ENCODE measurements at places on chromosomes 12 and 14.

GRCh38 chr12:88298761-88299242 lies 156.7 kb downstream of the TMTC3 start:
- no peak for DNase-seq

- no peak for DNase-seq
These were observed 2.3 kb downstream of the KDM2B start for GRCh38 chr12:121578230-121579189.

- DNase-seq: no peak
These were observed 100.3 kb downstream of the SAMD4A start for GRCh38 chr14:54667026-54667744.

GRCh38 chr12:106720696-106721095 lies 53.8 kb upstream of the RIC8B start:
- DNase-seq: no peak

GRCh38 chr12:53098354-53098981 lies 1.0 kb downstream of the IGFBP6 start:
- peak; percentile 23 for DNase-seq

DNA sequence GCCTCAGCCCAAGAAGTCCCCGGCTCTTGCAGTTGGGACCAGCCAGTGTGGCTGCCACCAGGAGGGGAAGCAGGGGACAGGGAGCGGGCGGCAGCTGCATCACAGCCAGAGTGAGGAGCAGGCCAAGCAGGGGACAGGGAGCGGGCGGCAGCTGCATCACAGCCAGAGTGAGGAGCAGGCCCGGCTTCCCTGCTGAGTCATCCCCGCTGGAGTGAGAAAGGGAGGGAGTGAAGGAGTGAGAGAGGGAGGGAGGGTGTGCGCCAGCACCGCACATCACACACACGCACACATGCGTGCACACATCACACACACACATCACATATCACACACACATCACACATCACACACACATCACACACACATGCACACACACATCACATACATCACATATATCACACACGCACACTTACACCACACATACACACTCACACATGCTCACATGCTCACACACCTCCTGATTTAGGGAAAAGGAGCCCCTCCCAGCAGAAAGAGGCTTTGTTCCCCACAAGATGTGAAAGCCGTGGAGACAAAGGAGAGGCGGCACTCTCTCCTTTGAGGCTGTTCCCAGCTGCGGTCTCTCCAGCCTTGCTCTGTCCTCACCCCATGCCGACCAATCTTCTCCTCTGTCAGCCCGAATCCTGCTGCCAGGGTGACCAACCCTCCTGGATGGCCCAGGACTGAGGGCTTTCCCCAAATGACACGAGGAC lies 16.7 kb upstream of the ZDHHC22 start:
- no peak for DNase-seq

DNA sequence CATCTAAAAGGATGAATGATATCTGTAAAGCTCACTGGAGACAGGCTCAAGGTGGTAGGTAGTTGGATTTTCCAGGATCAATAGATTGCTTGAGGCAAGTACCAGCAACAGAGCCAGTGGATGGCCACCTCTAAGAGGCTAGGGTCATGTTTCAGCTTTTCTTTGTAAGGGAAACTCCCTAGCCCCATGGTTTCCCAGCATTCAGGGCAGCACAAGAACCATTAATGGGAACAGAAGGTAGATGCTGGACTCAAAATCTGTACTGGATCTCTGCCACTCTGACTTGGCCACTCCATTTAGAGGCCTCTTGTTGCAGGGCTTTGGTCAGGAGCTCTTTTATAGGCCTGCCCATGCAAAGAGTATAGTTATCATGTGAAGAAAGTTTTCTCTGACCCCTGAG lies 76.1 kb upstream of the DYRK2 start:
- no peak for DNase-seq

- DNase-seq: no peak
These were observed 3.0 kb downstream of the ZFYVE21 start for GRCh38 chr14:103718572-103718971.

GRCh38 chr12:90112666-90113065 lies 404.0 kb upstream of the ATP2B1 start:
- no peak for DNase-seq

DNA sequence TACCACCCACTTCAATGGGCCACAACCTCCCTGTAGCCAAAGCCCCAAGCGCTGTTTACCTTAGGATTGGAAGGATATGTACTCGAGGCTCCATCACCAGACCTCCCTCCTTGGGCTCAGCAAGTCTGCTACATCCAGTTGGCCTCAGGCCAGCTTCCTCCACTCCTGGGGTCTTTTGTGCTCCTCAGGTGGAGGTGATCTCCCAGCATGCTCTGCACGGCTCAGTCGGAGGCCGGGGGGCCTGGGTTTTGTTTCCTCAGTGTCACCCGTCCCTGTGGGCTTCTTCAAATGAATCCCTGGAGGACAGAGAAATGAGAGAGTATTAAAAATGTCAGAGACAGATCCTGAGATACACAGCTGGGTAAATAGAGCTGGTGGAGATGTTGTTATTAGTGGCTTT lies 723.1 kb upstream of the TBX3 start:
- no peak for DNase-seq

DNA sequence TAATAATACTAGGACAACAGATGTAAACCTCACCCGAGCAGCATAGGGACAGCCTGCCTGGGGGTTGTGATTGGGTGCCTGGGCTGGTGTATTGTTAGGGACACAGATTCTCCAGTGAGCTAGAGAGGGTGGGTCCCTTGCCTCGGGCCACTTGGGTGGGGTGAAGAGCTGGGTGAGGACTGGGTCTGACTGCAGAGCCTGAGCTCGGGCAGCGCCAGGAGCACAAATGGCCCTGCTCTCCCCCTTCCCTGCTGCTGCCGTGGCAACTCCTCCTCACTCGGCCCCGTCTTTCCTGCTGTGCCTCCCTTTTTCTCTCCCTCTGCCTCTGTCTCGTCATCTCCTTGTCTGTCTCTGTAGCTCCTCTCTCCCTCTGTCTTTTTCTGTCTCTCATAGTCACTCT lies 115.4 kb downstream of the GLT1D1 start:
- no peak for DNase-seq

DNA sequence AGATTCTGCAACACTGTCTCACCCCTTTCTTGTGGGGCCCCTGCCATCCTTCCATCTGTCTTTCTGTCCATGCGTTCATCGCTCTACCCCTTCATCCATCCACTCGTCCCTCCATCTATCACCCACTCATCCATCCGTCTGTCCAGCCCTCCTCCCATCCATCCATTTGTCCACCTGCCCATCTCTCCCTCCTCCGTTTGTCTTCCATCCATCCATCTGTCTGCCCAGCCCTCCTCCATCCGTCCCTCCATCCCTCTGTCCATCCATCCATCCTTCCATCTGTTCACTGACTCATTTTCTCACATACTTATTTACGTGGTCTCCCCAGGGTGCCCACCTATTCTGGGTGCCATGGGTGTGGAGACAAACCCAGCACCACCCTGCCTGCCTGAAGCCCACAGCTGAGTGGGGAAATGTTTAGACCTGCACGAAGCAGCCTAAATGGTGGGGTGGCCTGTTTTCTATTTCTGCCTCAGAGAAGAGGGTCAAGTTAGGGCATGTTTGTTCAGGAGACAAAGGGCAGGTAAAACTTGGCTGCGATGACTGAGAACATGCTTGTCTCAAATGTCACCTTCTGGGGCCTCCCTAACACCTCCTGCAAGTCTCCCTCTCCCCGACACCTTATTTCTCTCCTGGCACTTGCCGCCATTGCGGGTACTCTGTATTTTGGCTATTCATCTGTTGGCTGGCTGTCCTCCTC lies 2.8 kb upstream of the SLC25A47 start:
- DNase-seq: no peak

DNA sequence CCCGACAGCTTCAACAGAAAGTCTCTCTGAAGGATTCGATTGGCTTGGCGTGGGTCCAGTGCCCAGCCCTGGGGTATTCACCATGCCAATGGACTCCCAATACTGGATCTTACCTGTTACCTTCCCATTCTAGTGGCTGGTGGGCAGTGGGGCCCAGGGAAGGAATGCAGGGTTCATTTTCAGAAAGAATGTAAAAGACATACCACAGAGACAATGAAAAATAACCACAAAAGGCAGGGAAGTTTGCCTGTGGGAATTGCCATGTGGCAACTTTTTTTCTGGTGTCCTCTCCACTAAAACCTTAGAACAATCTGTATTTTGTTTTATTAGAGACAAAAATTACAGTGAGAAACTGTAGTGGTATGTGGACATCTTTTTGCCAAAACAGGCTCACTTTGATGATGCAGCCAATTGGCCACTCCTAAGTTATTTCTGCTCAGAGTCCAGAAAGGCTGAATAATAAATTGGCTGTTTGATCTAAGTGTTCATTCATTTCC lies 55.2 kb downstream of the PTGER2 start:
- no peak for DNase-seq

GRCh38 chr14:70832561-70833305 lies 23.4 kb upstream of the MAP3K9 start:
- no peak for DNase-seq

- no peak for DNase-seq
These were observed 33.9 kb upstream of the RASSF8 start for GRCh38 chr12:25924491-25925001.

DNA sequence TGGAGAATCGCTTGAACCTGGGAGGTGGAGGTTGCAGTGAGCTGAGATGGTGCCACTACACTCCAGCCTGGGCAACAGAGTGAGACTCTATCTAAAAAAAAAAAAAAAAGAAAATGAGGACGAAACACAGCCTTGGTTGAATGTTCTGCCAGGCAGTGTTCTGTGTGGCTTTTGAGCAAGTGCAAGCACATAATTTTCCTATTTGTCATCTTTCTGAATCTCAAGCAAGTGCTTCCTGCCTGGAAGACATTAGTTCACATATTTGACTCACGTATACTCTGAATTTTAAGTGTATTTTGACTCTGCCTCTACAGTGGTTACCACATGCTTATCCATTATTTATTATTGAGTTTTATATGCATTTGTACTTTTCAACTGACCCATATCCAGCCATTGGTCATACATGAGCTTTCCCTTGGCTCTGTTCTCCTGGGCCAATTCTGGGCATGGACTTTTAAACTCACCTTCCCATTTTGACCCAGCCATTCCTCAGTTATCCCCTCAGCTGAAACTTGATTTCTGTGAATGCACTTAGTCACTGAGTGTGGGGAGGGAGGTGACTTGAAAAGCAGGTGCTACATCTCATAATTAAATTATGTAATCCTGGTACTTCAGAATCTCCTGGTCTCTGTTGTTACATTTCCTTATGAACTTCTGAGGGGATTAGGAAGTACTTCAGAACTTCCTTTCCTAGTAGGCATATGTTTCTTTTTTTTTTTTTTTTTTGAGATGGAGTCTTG lies 8.1 kb downstream of the OR10G2 start:
- DNase-seq: no peak

GRCh38 chr12:39032448-39032847 lies 127.1 kb upstream of the CPNE8 start:
- no peak for DNase-seq

DNA sequence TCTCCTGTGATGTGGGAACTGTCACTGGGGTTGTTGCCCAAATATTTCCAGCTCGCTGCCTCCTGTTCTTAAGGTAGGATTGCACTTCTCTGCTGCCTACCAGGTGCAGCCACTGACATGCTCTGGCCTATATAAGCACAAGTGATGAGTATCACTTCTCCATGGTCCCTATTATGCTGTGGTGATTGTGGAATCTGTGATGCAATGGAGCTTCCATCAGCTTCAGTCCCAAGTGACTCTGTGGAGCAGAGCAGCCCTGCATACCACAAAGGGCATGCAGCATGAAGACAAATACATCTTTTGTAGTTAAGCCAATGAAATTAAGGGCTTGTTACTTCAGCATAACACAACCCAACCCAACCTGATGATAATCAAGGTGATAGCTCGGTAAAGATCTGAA lies 43.5 kb downstream of the CKAP4 start:
- no peak for DNase-seq

- no peak for DNase-seq
These were observed 5.7 kb downstream of the PAWR start for GRCh38 chr12:79685068-79685467.

GRCh38 chr12:15897433-15897832 lies 13.7 kb upstream of the DERA start:
- no peak for DNase-seq

GRCh38 chr12:91091916-91092715 lies 19.2 kb downstream of the LUM start:
- no peak for DNase-seq

- no peak for DNase-seq
These were observed 45.6 kb downstream of the MDM2 start for GRCh38 chr12:68853396-68854077.

DNA sequence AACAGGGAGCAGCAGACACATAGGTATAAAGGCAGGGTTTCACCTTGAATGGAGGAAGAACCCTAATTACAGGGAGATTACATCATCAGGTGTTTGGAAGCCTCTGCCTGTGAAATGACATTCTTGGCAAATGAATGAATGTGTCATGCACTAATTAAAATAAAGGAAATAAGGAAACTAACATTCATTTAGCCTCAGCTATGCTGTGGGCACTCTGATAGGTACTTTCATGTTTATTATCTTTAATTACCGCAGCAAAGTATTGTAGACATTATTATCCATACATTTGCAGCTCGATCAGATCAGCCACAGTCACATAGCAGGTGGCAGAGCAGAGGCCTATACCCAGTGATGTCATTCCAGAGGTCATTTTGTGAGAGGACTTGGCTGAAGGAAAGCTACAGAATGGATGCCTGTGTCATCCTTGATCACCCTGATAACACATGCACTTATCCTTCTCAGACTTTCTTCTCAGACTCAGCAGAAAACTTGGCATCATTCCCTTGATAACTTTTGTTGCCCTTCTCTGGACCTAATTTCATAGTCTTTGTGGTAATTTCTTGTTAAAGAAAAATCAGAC lies 18.4 kb downstream of the ZNF664 start:
- no peak for DNase-seq

DNA sequence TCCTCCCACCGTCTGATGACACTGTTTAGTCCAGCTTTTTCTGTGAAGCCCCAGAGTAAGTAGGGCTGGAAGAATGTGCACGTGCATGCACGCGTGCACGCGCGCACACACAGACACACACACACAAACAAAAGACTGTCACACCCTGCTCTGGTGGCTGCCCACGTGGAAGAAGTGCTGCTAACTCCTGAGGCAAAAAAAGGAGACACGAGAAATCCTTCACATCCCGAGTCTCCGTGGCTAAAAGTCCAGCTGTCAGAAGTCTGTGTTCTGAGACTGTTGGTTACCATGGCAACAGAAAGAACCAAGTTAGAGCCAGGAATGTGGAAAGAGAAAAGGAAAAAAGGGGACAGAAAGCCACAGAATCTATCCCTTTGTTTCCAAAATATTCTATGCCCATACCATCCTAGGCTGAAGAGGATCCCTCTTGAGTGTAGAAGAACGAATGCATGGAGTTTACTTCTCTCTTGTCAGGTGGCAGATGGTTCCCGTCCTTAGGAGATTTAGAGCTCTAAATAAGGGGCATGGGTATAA lies 1.6 kb upstream of the C12orf71 start:
- no peak for DNase-seq

Measured in activated T-cell treated with anti-CD3 and anti-CD28 coated beads for 24 hours (primary cell).